Substantia nigra (tissue), 51 donors: ENCODE measurements at places on chromosomes 2 and 18.

GRCh38 chr2:185127412-185127811 is 529.1 kb downstream of the ZNF804A start:
- no peak for DNase-seq

GRCh38 chr2:185583058-185583816 is 155.4 kb upstream of the FSIP2 start:
- no peak for DNase-seq

DNA sequence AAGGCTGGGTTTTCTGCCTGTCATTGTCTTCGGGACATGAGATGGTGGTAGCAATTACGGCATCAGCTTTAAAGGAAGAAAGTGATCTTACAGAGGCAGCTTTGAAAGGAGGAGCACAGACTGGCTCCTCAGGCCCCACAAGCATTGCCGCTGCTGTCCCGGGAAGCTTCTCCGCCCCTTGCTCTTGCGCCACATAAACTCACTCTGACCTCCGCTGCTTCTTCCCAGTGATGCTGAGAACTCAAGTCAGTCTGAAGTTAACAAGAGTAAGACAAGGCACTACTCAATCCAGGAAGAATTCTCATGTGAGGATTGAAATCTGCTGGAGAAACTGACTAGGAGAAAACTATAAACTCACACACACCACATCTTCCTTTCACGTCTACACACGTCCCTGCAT is 112.4 kb upstream of the RIOK3 start:
- no peak for DNase-seq

- no peak for DNase-seq
Observed at GRCh38 chr18:52063923-52064322, 276.1 kb upstream of the DCC start.

GRCh38 chr2:154455866-154456265 is 242.6 kb upstream of the KCNJ3 start:
- no peak for DNase-seq

- no peak for DNase-seq
Observed at GRCh38 chr2:218284106-218284811, 8.0 kb downstream of the TMBIM1 start.

- DNase-seq, result no peak
Observed at GRCh38 chr2:204795156-204795555, 249.9 kb downstream of the PARD3B start.

DNA sequence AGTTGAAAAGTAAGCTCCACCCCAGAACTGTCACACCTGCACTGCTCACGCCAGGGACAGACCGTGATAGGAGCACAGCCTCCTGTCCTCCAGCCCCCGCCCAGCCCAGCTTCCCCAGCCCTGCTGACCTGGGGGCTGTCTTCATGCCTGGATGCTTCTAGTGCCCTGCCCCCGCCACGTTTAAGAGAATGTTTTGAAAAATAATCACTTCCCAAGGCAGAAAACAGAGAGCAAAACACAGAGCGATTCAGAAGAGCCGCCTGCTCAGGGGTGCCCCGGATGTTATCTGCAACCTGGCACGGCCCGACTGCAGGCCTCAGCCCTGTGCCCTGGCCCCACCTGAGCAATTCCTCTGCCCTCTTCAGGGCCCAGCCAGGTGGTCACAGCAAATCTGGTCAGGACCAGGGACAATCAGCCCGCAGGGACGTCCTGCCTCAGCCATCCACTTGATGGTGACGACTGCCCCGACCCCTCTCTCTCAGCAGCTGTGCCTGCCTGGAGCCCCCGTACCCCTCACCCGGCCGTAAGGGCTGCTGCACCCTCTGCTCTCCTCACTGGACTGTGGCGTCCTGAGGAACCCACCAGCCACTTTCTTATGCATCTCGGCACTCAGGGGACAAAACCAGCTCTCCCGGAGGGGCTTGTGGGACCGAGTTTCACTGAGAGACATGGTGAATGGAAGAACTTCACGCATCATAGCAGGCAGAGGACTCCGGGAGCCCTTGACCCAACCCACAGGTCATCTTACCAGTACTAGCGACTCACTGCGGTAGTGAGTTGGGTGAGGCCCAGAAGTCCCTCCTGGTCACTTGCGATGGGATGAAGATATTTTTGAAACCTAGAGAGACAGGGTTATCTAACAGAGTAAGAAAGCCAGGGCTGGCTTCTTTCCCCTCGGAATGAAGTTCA is 30.2 kb downstream of the ADI1 start:
- DNase-seq, result no peak

DNA sequence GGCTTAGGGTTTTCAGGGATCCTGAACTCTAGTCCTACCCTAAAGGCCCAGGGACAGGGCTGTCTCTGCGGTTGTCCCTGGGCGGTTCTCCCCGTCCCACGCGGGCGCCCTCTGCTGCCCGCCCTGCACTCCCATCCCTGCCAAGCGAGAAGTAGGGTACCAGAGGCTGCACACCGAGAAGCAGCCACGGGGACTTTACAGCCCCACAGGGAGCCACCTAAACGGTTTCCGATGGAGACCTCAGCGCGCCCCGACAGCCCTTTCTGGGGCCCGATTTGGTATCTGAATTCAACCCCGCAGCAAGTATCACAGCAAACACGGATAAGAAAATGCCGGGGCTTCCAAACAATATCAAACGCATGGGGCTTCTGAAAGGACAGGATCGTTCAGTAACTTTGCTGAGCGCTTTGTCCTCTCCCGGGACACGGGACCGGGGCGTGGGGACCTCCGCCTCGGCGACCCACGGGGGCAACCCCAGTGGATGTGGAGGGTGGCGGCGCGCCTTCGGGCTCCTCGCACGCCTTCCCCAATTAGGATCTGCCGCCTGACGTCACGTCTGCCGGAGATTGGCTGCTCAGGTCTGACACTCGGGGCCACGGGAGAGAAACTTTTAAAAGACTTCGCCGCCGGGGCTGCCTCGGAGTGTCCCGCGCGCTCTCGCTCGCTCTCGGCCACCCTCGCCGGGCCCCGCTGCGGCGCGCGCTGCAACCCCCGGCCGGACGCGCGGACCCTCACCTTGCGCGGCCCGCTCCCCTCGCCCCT is at the start of gene LTBP1:
Gene LTBP1, plus strand, starts transcription at position 640 of the 762 bp plus-strand sequence. CDS start 372 bp downstream, outside the sequence.
- no peak for DNase-seq

DNA sequence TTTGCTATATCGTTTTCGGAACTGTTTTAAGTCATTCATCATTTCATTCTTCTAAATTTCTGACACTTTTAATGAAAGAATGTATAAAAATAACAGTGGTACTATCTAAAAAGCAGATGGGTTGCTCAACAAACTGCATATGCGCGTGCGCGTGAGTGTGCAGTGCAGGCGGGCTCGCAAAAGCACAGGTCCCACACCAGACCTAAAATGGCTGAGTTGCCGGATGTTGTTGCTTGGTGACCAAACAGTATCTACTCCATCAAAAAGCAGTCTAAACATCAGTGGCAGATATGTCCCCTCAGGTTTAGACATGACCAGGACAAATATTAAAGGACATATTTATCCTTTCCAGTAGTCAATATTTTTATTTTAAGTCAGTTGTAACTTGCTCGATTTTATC is 5.1 kb downstream of the NOL4 start:
- DNase-seq, result no peak

- no peak for DNase-seq
Observed at GRCh38 chr2:157067562-157067961, 189.9 kb upstream of the GALNT5 start.

GRCh38 chr18:74541703-74542555 is 7.6 kb downstream of the CNDP1 start:
- peak; percentile 83 for DNase-seq

DNA sequence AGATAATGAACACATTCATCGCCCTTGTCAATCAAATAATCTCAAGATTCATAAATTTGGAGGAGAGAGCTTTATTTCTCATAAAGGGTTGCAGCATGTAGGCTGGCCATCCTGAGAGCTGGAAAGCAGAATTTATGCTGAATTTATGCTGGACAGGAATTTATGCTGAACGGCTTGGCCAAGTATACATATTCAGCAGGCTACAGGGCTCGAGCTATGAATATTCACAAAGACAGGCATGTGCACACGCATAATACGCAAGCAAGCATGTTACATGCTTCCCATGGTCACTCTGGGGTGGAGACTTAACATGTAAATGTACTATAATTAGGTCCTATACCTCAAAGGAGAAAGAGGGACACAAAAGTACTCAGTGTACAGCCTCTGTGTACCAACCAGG is 618.8 kb downstream of the METTL4 start:
- DNase-seq, result no peak

DNA sequence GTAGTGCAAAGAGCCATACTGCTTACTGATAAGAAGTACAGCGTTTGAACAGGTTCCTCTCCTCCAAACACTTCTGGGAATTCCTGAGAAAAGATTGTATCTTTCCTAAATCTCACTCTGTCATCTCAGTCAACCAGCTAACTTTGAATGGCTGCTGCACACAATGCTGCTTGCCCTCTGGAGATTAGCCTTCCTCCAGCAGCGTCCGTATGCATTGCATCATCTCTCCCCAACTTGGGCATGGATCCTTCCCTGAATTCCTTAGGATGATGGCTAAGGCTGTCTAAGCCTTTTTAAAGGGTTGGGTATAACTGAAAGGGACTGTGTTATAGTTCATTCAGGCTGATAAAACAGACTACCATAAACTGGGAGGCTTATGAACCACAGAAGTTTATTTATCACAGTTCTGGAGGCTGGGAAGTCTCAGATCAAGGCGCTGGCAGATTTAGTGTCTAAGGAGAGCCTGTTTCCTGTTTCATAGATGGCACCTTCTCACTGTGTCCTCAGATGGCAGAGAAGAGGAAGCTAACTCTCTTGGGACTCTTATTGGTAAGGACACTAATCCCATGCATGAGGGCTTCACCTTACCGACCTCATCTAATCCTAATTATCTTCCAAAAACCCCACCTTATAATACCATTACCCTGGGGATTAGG is 105.3 kb downstream of the PAX3 start:
- no peak for DNase-seq

- no peak for DNase-seq
Observed at GRCh38 chr2:55932843-55933242, 9.3 kb upstream of the EFEMP1 start.

GRCh38 chr2:60303680-60304079 is 249.8 kb downstream of the BCL11A start:
- no peak for DNase-seq

DNA sequence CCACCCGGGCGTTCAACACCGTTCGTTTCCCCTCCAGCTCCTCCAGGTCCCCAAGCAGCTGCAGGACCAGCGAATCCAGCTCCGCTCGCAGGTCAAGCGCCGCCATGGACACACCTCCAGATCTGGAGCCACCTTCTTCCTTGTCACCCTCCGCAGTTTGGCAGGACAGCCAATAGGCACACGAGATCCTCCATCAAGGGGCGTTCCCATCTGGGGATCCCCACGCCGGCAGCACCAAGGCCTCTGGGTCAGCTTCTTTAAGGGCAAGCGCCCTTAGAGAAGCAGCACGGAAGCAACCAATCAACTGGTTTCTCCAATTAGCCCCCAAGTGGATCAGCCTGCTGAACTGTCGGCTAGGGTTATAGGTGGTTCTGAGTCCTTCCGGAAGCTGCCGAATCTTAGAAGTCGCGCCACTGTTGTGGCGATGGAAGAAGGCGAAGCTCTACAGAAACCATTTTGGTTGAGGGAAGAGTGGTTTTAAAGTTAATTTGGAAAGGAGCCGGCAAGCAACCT is 621 bp upstream of the IMP4 start:
- peak; percentile 88 for DNase-seq

- no peak for DNase-seq
Observed at GRCh38 chr2:156356014-156356754, 23.7 kb upstream of the NR4A2 start.

DNA sequence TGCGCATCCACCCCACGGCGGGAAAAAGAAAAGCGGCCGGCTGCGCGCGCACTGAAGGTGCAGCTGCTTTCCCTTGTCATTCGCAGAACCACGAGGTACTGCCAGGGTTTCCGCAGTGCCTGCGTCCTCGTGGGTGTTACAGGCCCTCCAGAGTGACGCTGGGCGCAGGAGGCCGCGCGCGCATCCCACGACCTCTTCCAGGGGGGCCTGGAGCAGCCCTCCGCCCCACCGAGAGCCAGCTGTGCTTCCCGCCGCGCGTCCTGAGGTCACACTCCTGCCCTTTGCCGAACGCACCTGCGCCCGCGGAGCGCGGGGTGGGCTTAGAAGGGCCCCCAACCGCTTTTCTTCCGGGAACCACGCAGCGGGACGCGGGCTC is 378 bp upstream of the IAH1 start:
- DNase-seq, result peak; percentile 38

DNA sequence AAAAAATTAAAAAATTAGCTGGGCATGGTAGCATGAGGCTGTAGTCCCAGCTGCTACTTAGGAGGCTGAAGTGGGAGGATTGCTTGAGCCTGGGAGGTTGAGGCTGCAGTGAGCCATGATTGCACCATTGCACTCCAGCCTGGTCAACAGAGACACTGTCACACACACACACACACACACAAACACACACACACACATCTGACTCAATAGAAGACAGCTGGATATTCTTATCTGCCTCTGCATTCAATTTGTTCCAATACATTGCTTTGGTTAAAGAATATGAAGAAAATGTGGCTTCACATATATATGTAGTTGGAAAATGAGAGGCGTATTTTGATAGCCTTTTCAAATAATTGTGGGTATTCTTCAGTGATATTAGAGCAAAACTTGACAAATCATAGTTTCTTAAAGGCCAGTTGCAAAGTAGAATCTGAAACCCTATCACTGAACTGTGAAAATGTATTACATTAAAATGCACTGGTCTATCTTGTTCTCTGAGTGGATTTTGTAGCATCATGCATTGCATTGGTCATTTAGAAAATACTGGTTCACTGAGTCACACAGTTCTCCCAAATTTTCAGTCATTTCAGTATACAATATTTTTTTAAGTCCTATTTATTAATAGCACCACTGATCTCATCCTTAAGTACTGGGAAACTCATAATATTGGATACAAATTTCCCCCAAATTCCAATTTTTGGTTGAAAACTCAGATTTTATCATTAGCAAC is 140.9 kb downstream of the MCFD2 start:
- DNase-seq, result no peak

DNA sequence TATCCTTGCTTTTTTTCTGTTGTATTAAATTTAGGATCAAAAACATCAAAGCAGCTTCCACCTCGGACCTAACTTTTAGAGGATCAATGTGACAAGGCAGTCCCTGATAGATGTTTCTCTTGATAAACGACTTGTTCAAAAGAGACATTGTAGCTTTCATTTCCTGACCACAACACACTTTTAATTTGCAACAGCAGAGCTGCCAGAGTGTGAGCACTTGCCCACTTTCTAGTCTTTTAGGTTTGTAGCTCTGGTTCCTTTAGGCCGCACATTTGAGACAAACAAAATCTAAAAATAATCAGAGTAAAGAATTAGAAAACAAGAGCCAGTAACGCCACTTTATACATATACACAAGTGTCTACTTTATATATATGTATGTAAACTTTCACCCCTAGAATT is 3.1 kb downstream of the FIGN start:
- no peak for DNase-seq

- no peak for DNase-seq
Observed at GRCh38 chr2:149489452-149489851, 98.1 kb downstream of the MMADHC start.

DNA sequence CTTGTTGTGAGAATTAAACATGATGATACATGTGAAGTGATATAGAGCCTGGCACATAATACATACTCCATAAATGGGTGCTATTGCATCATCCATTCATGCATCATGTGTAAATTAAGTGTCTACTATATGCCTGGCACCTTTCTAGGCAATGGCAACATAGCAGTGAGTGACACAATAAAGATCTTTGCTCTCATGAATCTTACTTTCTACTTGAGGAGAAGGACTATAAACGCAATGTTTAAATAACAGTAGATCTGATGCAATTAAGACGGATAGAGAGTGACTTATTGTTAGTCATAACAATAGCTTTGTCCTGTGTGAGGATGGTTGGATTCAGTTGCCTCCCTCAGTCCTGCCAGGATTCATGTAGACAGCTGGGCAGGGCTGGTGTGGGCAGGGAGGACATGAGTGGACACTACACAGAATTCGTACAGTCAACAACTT is 88.4 kb upstream of the NPAS2 start:
- no peak for DNase-seq

- DNase-seq, result no peak
Observed at GRCh38 chr2:99085421-99085820, 56.1 kb upstream of the C2orf15 start.
